ENCODE measurements at places on chromosomes 1 and 21.
A peak's percentile ranks its signal among the peaks of the same experiment; 100 is the strongest.

DNA sequence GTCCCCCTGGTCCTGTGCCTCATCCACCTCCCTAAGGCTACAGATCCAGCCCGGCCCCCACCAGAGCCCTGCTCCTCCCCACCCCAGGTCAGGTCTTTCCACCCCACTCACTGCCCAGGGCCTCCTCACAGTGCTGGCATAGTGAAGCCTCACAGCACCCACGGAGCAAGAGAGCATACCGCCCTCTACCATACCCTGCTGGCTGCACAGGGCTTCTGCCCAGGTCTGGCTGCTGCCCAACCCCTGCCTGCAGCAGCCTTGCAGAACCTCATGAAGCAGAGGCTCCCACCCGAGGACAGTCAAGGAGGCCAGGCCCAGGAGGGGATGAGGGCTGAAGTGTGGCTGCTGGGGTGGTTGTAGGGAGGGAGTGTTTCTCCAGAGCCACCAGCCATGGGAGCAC, 19.7 kb upstream of the ARF1 start:
- no peak for DNase-seq

DNA sequence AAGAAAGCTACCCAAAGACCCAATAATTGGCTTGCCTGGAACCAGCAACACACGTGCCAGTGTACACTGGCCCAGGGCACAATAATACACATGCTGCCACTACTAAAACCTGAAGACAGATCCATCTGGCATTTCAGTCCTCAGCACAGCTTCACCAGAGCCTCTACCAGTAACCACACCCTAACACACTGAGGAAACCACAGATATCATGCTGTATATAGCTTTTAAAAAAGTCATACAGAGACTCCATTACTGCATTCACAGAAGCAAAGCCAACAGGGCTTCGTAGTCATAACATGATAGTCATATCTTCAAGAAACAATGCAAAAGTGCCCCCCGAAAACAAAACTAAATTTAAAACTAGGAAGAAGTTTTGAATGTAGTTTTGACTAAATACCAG, 40.6 kb upstream of the NEGR1 start:
- no peak for DNase-seq

GRCh38 chr1:156310962-156311361, 11.9 kb upstream of the VHLL start:
- DNase-seq = no peak

GRCh38 chr1:183032122-183032921, 9.1 kb downstream of the LAMC1 start:
- no peak for DNase-seq

- DNase-seq = peak; percentile 81
Measured at GRCh38 chr21:38798481-38798882, 7.2 kb upstream of the ETS2 start.

GRCh38 chr1:225996946-225997545, 2.1 kb downstream of the SDE2 start:
- no peak for DNase-seq
